ENCODE measurements at places on chromosomes 2 and 18.

- DNase-seq, result no peak
Measured at GRCh38 chr2:158745866-158746382, 49.2 kb upstream of the DAPL1 start.

DNA sequence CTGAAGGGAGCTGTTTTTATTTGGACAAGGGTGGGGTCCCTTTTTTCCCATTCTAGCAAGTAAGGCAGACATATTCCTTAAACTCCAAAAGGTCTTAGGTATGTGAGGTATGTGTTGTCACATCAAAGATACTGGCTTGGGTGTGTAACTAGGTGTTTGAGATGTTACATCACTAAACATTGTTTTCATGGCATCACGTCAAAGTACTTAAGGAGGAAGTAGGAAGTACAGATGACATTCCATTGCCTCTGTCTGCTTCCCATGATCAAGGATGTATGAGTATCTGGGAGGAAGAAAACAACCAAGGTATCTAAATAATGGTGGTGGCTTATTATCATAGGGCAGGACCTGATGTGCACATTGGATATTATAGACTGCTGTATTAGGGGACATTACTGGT lies 39.3 kb downstream of the CD302 start:
- no peak for DNase-seq

- DNase-seq, result no peak
Measured at GRCh38 chr2:169395821-169396374, 33.6 kb upstream of the LRP2 start.

DNA sequence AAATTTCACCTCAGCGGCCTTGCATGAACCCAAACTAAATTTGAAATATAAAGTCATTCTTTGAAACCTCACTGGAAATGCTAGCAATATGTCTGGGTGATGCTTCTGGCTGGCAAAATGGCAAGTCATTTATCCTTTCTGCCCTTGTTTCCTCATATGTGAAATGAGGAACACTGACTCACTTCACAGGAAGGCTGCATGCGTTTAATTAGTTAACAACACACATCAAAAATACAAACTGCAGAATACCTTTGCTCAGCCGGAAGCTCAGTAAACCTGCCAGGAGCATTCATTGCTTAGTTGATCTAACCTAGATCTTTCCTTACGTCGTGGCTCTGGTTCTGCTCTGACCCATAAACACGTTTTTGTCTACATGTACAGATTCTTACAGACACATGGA lies 214.2 kb upstream of the ACVR2A start:
- DNase-seq, result peak; percentile 12

- DNase-seq, result no peak
Measured at GRCh38 chr2:109254174-109254904, 125.3 kb downstream of the SH3RF3 start.
